ENCODE measurements at places on chromosomes 2 and 18. TPM values are rescaled to one million over a fixed set of nuclear protein-coding genes. Genes with fewer than 3 reads are reported as not detected.

DNA sequence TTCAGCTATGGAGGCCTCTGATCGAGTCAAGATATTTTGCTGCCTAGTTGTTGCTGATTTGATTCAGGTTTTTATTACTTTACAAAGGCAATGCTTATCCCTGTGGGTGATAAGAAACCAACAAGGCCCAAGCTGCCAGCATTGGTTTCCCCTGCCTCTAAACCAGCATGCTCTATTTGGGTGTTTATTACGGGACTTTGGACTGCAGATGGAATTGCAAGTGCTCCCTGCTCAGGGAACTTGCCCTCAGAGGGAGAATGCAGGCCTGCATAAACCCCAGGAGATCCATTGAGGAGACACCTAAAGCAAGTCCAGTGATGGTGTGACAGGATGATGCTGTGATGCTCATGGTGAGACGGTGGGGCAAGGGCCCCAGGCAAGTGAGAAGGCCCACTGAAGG lies 172.1 kb downstream of the VAPA start:
- DNase-seq, result no peak

DNA sequence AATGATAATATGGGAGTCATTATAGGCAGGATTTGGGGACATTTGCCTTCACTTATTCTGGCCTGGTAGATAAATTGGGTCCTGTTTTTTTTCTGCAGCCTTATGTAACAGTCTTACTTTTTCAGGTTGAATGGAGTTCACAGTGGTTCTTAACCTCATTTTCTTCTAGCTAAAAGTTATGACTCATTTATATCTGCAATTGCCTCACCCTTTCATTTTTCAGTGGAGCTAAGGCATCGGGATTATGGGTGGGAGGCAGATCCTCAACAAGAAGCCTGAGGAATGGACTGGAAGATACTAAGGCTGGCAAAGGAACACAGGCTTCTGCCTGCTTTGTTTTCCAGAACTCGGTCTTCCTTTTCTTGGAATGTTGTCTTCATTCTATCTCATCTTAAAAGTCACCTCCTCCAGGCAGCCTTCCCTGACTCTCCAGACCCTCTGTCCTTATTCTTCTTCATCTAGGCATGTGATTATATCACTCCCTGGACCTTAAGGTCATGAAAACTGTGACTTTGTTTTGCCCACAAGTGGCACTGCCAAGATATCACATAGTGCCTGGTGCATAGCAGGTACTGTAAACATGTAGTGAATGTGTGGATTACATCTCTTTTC lies 41.0 kb upstream of the ACSL3 start:
- no peak for DNase-seq

MSH2 gene
- total RNA-seq, result 54.9 TPM

CPO gene
- total RNA-seq, result 0.32 TPM

GRCh38 chr2:44237221-44237620 lies 38.1 kb upstream of the SLC3A1 start:
- no peak for DNase-seq

DNA sequence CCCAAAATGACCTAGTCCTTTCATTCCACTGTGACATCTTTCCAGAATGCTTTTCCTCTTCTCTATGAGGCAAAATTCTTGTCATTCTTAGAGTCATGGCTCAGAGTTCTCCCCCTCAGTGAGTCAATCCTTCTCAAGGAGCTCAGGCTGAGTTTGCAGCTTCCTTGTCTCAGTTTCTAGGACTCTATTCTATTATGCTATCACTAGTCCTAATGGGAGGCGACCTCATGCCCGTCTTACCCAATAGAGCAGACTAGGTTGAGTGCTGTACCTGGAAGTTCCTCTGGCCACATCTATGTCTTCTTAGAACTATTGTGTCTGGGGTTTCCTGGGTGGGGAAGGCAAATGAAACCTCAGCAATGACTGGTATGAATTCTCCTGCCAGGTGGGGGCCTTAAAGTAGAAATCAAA lies 51.5 kb downstream of the HAUS1 start:
- DNase-seq, result no peak

UPP2 gene
- not detected for total RNA-seq

DNA sequence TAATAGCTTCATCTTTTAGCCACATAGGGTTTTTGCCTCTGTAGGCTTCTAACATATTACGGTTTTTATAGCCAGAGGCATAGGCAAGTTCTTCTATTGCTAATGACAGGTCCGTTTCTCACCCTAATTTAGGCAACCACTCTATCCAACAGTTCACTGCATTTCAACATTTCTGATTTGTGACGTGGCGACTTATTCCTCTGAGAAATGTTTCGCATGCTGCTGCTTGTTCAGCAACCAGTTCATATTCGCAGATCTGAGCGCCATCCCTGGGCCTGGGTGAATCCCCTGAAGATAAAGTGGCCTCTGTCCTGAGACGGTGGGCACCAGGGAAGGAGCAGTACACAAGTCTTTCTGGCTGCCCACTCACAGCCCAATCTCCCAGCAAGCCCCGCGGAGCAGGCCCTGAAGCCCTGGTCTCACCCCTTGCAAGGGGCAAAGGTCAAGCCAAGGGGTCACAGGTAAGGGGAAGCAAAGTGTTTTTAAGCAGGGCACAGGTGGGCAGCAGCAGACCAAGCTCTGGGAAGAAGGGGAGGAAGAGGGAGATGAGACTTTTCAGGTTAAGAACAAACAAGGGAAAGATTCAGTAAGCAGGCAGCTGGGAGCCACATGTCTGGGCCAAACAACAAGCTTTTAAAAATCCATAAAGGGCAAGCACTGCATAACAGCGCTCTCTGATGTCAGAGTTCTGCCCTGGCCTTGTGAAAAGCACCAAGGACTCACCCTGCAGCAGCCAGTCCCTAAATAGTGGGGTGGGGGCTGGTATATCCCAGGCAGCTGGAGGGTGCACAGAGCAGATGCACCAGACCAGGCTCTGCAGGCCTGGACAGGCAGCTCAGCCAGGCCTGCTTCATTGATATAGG lies 10.8 kb upstream of the COX7A2L start:
- DNase-seq, result no peak

GRCh38 chr2:173221132-173221695 lies 133.5 kb upstream of the CDCA7 start:
- DNase-seq, result no peak

GRCh38 chr18:44893045-44893706 lies 212.5 kb downstream of the SETBP1 start:
- DNase-seq, result no peak

- DNase-seq, result no peak
Measured at GRCh38 chr2:236164201-236164924, 3.8 kb downstream of the GBX2 start.

DNA sequence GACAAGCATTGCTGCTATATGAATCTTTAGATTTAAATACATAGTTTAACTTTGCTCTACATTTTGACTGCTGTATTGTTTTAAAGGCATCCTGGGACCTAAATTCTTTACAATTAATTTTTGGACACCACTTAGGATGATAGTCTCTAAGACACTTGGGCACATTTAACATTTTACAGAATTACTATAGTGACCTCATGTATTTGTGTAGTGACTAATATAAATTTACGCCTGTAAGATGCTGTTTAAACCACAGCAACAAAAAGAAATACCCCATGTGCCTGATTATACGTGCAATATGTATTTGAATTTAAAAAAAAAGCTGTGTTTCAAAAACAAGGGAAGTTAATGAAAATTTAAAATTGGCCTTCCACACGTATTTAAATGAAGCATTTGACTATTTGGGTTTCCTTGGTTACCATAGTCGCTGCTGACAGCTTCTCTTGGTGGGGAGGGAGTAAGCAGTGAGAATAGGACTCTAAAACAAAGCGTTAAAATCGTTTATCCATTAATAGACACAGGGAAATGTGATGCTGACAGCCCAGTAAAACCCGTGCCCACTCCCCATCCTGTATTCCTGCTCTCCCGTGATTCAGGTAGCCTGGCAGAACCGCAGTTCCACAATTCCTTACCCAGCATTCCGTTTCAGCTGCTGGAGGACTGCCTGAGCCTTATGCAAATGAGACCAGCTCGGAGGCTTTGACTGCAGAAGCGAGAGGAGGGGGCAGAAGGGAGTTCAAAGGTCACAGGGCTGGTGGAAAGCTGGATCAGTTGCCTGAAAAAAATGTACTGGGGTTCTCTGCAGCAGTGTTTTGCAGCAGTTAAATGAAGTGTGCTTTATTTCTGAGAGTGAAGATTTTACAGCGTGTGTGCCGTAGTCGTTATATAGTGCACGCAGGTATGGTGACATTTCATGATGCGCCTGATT lies 104.3 kb downstream of the CSRNP3 start:
- no peak for DNase-seq

GRCh38 chr2:71004857-71005256 lies 10.2 kb upstream of the TEX261 start:
- DNase-seq, result no peak

CHPF gene
- total RNA-seq, result 228 TPM

C1QL2 gene
- total RNA-seq, result not detected

DNA sequence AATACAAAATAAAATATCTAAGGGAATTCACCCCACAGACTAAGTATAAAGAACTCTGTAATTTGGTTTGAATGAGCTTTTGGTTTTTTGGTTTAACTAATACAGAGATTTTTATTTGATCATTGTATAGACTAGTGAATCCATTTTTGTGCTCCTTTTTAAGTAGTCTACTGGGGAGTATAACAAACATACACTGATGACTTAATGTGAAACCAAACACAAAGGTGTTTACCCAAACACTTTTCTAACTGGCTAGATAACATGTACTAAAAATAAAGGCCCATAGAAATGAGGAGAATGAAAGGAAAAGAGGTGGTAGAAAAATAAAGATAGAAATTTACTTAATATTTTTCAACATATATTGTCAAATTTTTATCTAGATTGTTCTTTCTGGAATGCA lies 146.0 kb downstream of the NRXN1 start:
- no peak for DNase-seq

DNA sequence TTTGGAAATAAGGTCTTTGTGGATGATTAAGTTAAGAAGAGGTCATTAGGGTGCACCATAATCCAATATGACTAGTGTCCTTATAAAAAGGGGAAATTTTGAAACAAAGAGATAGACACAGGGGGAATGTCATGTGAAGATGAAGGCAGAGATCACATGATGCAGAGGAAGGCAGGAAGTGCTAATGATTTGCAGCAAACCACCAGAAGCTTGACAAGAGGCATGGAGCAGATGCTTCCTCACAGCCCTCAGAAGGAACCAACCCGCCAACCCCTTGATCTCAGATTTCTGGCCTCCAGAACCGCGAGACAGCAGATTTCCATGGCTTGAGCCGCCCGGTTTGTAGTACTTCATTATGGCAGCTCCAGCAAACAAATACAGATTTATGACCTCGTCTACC lies 17.4 kb upstream of the SMARCAL1 start:
- no peak for DNase-seq

DNA sequence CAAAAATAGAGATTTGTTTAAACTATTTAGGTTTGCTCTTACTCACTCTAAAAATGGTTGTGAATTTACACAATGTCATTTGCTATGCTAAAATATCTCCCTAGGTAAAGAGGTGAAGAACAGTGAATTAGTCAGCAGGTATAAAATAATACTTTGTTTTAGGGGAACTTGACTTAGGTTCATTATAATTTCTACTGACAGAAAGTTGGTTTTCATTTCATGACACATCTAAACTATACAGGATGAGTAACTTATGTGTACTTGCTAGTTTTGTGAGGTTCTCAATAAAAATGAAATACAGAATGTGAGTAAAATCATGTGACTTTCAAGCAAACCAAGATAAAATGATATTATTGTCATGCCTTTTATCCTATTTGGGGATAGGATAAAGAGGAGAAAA lies 66.0 kb downstream of the DIS3L2 start:
- no peak for DNase-seq

SLC23A3 gene
- total RNA-seq, result 4.8 TPM

PSMG2 gene
- total RNA-seq, result 84.3 TPM

ADRA2B gene
- 0.47 TPM for total RNA-seq

DNA sequence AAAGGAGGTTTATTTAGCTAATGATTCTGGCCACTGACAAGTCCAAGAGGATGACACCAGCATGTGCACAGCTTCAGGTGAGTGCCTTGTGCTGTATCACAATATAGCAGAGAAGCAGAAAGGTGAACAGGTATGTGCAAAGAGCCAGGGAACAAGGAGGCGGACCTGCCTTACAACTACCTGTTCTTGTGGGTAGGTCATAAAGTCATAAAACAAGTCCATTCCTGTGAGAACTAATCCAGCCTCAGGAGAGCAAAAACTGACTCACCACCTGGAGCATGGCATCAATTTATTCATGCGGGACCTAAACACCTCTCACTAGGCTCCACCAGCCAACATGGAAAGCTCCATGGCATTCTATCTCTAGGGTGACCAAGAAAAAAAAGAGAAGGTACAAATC lies 234.2 kb downstream of the ASXL3 start:
- DNase-seq, result no peak

DNA sequence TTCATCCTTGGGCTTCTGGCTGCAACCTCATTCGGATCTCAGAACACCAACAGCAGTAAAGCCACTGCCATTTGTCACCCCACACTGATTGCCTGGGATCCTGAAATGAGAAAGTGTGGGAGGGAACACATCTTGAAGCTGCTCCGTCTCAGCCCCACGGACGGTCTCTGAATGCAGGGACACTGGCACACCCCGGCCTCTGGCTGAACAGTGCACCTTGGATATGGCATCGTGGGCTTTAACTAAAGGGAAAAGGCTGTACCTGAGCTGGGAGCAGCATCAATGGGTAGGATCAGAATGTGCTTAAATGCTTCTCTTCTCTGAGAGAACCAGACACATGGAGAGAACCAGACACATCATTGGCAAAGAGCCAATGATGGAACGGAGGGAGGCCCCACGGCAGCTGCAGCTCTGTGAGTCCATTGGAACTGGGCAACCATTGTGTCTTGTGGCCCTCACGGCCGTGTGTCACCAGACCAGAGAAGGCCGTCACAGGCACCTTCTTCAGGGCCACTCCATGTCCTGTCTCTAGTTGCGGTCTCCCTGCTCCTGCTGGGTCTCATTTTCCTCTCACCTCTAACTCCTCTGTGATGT lies 193.4 kb upstream of the MYT1L start:
- DNase-seq, result no peak

DNA sequence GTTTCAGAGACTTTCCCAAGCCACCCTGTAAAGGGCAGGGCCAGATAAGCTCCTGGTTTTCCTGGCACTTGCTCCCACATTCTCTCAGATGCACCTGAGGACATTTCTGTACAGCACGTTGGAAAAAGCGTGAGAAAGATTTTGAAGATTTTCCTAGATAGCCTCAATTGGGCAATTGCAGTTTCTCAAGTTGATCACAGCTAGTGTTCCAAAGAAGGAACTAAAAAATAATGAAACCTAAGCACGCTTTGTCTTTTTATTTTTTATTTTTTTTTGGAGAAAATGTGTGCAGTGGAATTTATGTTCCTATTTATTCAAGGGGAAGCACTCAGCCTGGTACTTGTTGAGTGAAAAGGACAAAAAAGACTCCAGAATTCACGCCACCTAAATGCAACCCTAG lies 429.1 kb downstream of the RNF144A start:
- no peak for DNase-seq

- DNase-seq, result no peak
Measured at GRCh38 chr2:50753234-50753633, 278.7 kb downstream of the NRXN1 start.

GPR45 gene
- 0.30 TPM for total RNA-seq

DNA sequence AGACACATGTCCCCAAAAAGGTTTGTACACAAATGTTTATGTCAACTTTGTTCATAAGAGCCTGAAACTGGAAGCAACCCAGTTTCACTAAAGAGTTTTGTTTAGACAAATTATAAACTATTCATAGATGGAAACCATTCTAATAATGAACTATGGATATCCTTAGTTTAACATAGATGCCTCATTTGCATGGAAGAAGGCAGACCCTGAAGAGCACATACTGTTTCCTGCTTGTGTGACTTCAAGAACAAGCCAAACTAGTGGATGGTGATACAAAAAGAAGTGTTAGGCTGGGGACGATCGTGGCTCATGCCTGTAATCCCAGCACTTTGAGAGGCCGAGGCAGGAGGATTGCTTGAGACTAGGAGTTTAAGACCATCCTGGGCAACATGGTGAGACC lies 48.1 kb downstream of the ACOXL start:
- no peak for DNase-seq

Data from HCT116 (cell line).